AG10803 (cell line): ENCODE measurements at places on chromosomes 7 and 10.

GRCh38 chr7:100071018-100071723, 10.4 kb downstream of the ZNF3 start:
- DNase-seq, result no peak

- no peak for DNase-seq
Measured at GRCh38 chr10:122154031-122154544, 117.0 kb upstream of the BTBD16 start.

DNA sequence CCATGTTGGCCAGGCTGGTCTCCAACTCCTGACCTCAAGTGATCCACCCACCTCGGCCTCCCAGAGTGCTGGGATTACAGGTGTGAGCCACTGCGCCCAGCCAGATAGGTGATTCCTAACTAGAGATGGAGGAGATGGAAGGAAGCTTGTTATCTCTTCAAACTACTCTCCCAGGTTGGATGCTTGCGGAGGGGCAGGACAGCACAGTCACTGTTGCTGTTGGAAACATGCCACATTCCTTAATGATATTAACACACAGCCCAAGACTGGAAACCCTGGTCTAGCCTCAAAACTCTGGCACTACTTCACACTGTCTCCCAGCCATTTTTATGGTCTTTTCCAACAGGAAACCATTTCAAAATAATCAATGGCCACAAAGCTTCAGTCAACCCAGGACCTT, 468.8 kb upstream of the NRP1 start:
- no peak for DNase-seq

DNA sequence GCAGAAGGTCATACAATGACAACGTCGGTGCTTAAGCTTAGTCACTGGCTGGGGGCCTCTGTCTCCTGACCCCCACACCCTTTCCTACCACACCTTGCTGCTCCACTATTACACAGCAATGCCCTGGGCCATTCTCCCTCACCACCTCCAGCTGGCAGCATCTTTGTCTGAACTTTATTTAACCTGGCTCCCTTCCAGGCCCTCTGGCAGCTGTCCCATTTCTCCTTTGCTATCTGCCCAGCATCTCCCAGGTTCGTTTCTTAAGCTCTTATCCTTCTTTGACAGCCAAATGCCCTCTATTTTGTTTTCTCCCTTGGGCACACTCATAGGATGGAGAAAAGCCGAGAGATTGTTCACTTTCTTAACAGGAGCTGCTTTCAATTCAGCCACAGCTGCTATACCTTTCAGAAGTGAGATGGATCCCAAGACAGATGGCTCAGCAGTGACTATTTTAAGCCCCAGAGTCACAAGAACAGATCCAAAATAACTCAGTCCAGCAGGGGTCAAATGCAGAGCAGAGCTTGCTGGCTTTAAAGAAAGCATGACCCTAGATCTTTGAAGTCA, 1277.1 kb upstream of the AUTS2 start:
- peak; percentile 15 for DNase-seq

DNA sequence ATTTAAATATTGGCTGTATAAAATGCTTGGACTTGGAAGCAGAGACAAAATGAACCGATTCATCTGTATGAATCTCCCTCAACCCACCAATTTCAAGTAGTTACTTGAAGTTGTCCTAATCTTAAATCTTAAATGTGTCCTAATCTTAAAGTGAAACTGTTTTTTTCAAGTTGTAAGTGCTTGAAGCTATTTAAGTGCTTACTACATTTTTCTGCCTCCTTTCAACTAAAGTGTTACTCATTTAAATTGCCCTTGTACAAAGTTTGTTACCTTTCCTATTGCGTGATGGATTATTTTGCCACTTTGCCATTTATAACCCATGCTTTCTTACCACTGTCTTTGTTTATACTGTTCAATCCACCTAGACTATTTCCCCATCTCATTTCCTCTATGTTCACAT, 2.8 kb downstream of the BCAP29 start:
- no peak for DNase-seq

- no peak for DNase-seq
Measured at GRCh38 chr7:108603656-108604306, 34.1 kb downstream of the DNAJB9 start.

GRCh38 chr10:19688344-19688743, 127.9 kb upstream of the PLXDC2 start:
- no peak for DNase-seq

- DNase-seq, result peak; percentile 54
Measured at GRCh38 chr10:123967626-123968243, 76.1 kb upstream of the CPXM2 start.

DNA sequence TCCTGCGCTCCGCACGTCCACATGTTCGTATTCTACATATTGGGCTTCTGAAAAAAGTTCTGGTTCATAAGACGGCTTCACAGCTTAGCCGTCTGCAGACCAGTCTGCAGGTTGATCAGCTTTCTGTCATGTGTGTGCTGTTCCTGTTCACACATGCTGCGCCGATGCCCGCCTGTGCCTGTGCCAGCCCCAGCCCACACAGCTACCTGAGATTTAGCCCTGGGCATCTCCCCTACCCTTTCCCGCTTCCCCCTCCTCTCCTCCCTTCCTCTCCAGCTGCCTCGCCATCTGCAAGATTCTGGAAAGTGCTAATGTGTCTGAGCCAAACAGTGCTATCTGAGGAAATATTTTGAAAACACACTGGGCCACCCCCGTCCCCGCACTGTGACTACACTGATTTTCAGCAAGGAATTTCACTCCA, 7.1 kb downstream of the CHST3 start:
- no peak for DNase-seq

DNA sequence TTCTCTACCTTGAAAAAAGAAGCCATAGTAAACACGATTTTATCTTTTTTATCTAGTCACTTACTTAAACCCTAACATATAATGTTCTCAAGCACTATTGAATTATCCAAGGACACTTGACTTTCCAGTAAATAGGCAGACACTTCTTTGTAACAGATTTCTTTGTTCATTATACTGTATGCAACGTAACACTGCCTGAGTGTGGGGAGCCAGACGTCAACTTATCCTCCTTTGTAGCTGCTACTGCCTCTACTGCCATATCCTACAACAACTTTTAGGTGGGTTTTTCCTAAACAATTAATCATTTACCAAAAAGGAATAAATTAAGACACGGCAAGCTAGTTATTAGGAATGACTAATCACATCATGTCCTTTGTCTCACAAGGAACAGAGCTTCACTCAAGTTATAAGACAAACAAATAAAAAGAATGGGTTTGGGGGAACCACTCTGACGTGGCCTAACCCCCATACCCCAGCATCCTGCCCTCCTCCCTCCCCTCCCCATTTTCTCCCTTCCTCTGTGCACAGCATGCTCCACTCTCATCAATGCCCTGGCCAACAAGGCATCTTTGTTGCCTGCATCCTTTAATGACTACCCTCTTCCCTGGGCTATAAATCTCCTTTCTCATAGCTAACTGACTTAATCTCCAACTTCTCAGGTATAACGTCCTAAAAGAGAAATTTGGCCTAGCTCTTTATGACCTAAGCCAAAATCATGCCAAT, 43.3 kb downstream of the DOCK4 start:
- no peak for DNase-seq
